ENCODE measurements at places on chromosomes 6 and 20. TPM values are rescaled to one million over a fixed set of nuclear protein-coding genes. Genes with fewer than 3 reads are reported as not detected.

DNA sequence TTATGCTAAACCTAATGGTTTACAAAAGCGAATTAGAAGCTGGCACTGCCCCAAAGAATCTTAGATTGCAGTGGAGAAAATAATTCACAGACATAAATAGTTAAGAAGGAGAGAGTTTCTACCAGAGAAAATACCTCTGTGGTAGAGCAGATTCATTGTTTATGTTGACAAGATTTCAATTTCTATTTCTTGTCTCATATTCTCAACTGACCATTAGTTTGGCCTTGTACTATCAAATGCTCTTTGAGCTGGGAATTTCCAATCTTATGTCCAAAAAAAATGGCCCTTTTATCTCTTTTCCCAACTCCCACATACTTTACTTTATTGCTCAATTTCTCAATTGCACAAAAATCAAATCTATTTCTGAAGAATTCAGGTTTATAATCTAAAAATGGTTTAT, 804.1 kb upstream of the CITED2 start:
- peak; percentile 50 for DNase-seq

DNA sequence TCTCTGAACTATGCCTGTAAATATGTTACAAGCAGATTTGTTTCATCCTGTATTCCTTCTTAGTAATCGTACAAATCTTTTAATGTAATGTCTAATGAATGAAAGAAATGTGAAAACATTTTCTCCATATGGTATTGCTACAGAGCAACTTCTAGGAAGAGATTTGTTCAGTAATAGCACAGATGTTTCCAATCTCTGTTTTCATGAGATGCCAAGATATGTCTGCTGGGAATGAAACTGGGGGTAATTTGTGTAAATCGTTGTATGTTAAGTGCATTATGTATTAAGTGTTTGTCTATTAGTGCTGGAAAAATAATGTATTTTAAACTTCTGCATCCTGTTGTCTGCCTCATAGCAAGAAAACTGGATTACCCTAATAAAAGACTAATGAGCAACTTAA, 722.2 kb upstream of the EYS start:
- peak; percentile 95 for DNase-seq

Gene GLYATL3
- not detected for total RNA-seq

GRCh38 chr20:7775072-7775471, 165.2 kb downstream of the HAO1 start:
- peak; percentile 21 for DNase-seq

DNA sequence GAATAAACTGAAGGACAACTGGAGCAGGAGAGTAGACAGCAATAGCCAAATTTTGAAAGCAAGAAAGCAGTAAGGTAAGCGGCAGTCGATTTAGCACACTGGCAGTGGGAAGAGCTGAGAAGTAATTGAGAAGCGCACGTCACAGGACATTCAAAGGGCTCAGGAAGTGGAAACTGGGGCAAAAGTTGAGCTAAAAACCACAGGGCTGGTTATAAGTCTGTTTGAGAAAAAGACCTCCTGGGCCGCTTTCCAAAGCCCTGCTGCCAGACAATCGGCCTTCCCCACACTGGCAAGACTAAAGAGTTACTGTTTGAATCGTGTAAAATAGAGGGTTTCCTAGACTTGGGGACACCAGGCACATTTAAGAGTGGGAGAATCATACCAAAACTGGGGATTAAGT, 161.4 kb downstream of the DNAH8 start:
- DNase-seq: peak; percentile 75

Gene RHAG
- total RNA-seq: 0.35 TPM

Gene EFCAB8
- total RNA-seq: 0.22 TPM

Gene PRIM2
- total RNA-seq: 13.2 TPM

DNA sequence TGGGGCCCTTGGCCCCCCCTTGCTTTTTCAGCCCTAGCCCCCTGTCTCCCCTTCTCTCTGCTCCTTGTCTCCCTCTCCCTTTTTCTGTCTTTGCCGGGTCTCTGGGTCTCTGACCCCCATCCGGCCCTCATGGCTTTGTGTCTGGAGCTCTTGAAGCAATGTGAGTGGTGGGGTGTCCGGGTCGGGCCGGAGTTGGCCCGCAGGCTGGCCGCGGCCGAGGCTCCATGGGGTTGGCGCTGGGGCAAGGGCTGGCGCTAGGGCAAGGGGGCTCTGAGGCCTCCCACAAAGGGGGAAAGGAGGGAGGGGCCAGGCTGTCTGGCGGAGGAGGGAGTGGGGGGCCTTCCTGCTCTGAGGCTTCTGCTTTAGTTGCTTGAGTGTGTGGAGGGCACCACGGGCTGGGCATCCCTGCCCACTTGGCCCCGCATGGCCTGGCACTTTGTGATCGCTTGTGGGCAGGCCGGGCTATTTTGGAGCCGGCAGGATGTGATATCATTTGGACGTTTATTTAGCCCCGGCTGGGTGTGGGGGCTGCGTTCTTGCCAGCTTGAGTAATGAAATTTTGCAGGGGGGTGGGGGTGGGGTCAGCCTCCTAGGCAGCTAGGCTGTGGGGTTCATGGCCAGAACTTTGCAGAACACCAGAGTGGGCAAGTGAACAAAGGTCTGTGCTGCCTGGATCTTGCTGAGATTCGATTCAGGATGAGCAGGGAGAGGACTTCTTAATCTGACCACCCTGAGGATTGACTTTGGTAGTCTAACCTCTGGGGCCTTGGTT, 78.7 kb upstream of the MYL9 start:
- peak; percentile 75 for DNase-seq

- peak; percentile 48 for DNase-seq
Observed at GRCh38 chr6:53593001-53593488, 48.1 kb upstream of the GCLC start.

- peak; percentile 23 for DNase-seq
Observed at GRCh38 chr20:24954566-24954965, 5.5 kb downstream of the CST7 start.

Gene HDGFL1
- not detected for total RNA-seq

- peak; percentile 4 for DNase-seq
Observed at GRCh38 chr20:24545168-24545567, 75.7 kb downstream of the SYNDIG1 start.

DNA sequence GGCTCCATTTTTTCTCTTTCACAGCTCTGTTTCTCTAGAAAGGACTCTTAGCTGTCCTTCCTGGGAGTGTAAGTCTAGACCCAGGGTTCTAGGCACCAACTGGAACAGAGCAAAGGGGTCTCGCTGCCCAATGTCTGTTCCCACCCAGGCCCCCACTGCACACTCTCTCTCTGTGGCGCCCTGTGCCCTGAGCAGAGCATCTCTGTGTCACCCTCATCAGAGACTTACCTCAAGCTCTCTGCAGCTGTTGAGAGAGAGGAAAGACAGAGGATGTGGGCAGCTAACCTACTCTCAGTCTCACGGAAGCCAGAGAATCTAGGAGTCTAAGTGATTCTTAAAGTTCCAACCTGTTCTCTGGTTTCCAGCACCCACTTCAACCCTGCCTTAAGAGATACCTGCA, 9.5 kb downstream of the NCR2 start:
- no peak for DNase-seq

DNA sequence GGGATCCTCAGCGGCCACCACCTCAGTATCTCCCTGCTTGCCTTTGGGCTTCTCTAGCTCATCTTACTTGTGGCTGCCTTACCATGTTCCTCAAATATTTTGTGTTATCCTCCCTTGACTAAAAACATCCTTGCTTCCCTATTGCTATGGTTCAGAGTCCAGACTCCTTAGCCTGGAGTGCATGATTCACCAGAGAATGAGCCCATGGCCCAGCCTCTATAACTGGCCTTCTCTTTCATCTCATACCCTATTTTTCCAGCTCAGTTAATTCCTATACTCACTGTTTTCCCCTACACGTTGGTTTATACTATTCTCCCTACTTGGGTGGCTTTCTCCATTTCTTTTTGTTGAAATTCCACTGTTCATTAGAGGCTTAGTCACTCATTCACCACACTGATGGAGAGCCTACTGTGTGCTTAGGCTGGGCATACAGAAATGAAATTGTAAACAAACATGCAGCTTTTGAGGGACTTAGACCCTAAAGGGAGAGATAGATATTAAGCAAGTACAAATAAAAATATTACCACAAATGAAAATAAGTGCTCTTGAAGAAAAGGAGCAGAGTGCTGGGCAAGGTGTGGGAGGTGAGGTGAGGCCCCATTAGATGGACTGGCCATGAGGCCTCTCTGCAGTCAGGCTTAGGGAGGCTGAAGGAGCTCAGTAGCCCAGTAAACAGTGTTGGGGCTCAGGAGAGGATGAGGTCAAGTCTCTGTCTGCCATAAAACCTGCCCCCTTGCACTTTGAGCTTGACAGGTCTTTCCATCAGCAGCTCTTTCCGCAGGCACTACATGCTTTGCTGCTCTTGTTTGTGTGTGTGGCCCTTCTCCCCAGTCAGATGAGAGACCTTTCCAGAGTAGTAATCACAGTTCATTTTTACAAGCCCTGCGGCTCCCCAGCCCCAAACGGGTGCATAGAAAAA, 109.3 kb downstream of the TCP11 start:
- DNase-seq: no peak

Gene SAMD3
- 0.71 TPM for total RNA-seq

GRCh38 chr6:127026247-127026646, 92.2 kb upstream of the RSPO3 start:
- no peak for DNase-seq

DNA sequence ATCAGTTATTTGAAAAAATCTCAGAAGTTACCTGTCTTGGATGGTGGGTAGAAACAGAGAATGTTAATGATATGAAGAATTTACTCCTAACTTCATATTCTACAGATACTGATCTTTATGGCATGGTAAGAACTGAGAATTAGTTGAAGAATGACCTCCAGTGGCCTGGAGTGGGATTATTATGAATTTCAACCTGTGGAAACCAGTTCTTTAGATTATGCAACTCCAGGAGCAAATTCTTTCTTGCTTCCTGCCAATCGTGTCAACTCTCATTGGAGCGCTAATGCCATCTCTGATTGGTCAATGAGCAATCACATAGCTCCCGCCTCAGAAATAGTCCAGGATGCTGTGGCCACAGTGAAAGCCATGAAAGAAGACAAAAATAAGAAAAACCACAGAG, 40.6 kb downstream of the LYRM2 start:
- DNase-seq: peak; percentile 57

DNA sequence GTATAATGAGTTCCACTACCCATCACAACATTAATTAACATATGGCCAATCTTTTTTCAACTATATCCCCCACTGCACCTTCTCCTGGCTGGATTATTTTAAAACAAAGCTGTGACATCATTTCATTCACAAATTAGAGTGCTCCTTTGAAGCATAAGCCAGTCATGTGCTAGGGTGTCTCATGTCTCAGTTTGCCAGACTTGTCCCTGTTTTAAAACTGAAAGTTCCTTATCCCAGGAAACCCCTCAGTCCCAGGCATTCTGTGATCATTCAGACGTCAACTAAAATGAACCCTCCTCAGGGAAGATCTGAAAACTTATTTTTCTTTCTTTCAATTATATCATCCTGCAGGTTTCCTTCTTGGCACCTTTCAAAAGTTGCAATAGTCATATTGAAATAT, 29.3 kb upstream of the LOC128125822 start:
- DNase-seq: no peak

- no peak for DNase-seq
Observed at GRCh38 chr6:40342723-40343122, 244.4 kb downstream of the LRFN2 start.

GRCh38 chr6:77633993-77634715, 18.7 kb upstream of the MEI4 start:
- no peak for DNase-seq

DNA sequence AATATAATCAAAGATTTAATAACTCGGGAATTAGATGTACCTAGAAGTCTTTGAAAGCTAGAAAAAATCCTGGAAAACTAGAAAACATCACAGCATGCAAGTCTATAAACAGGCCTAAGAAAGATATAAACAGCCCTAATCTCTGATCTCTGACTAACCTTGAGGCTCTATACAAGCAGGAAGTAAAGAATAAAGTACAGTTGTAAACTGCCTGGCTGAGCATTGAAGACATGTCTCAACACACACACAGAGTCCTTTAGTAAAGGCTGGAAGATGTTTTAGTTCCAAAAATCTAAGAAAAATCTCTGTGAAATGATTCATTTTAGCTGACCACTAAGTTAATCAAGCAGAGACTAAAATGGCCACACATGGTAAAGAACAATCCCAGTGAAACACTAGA, 774.5 kb downstream of the EYS start:
- DNase-seq: no peak

DNA sequence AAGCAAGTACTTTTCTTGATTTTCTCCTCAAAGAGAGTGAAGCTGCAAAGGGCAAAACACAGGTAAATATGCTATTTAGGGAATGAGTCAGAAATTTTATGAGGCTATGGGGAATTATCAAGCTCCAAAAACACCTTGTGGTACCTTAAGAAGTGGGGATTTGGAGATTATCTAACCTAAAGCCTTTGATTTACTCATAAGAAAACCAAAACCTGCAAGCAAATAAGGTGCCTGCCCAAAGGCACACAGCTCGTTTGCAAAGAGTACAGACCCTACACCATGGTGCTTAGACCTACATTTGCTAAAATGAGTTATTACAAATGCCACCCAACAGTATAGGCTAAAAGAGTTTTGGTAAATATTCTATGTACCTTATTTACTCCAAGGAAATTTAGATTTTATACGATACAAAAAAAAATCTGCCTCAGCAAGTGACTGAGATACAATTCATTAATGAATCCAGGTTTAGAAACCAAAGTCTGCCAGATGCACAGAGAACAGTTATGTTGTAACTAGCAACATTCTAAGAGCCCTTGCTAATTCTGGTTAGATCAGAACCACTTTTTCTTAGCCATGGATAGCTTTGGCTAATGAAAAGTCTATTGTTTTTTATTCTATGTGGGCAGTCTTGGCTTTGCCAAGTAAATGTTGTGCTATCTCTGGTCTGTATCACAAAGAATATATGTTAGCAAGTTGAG, 101.5 kb downstream of the KHDC1L start:
- DNase-seq: no peak

Gene CST1
- not detected for total RNA-seq

DNA sequence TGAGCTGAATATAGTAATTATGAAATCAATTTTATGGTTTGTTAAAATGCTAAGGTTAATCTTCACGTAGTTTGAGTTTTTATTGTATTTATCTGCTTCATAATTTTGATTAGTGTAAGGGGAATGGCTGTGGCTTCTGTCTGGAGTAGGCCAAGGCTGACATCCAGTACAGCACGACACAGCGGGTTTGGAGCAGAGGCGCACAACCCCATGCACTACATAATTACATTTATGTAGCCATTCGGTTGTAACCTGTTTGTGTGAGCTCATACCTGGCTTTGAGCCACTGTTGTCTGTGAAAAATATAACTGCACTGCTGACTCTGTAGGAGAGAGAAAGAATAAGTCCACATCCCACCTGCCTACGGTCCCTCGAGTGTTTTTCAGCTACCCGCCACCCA, 615.5 kb downstream of the EYS start:
- DNase-seq: no peak

- DNase-seq: no peak
Observed at GRCh38 chr6:77880501-77880900, 227.7 kb downstream of the MEI4 start.

- DNase-seq: no peak
Observed at GRCh38 chr6:34536959-34537848, 18.9 kb downstream of the SPDEF start.
